NCI-H1436 treated with DMSO at 0.1 percent for 48 hours (cell line): ENCODE measurements at places on chromosomes 2 and 18.

DNA sequence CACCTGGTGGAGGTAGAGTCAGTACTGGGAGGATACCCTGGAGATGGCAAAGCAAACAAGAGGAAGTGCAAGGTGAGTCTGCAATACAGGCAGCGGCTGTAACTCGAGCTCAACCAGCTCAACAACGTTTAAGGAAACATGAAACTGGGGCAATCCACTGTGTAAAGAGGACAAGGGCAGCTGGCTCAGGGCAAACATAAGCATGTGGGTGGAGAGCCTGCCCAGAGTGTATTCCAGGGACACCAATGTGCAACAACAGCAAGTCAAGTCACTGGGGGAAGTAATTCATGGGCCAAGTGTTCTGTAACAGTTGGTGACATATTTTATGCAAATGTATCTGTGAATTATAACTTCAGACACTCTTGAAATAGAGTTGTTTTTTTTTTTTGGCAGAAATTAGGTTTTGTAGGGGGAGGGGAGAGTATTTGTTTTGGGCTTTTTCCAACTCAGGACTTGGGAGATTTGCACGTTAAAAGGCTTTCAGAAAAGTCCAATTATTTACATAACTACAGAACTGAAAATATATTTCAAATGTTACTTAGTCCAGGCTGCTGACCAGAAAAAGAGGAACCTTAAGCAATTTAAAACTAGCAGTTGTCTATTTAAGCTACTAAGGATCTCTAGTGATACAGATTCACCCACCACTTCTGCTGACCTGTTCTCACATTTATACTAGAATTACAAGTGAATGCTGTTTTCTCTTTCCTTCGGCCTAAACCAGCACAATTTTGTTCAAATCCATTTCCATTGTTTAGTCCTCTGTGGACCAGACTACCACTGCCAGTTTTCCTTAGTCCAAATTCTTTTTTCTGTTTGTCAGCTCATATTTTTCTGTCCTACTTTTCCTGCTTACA, 18.6 kb downstream of the NRXN1 start:
- peak; percentile 97 for DNase-seq

DNA sequence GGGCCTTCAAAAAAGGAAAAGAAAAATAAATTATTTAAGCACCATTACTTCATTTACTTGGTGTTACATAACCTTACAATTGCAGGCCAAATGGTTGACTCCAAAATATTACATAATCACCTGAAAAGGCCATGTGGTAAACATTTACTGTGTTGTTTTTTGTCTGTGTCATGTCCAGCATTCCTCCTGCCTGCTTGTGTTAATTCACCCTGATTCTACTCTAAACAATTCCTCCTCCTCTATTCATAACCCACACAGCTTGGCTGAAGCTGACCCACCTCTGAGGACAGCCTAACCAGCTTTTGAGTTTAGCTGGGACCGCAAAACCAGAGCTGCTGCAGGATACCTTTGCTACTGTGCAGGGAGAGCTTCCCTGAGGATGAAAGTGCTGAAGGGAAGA, 35.4 kb downstream of the TMX3 start:
- DNase-seq, result no peak

DNA sequence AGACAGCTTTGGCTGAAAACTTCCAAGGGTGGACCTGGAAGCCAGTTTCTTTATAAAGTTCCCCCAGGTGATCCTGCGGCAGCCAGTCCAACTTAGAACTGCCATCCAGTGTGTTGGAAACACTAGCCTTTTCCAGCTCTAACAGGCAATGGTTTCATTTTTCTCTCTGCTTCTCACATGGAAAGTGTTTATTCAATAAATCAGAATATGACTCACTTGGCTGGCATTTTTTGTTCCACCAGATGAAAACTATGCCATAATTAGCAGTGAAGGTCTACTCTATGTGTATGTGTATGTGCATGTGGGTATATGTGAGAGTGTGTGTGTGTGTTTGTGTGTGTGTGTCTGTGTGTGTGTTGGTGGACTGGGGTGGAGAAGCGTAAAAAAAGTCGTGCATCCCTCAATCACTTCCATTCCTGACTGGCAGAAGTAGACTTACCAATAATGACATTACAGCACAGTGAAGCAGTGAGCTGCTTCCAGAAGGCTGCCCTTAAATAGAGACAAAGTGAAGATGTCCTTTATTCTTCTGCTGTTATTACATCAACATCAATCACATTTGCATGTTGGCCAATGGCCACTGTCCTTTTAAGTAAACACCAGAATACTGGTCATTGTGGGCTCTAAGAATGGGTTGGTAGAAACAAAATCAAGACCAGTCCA, 90.9 kb upstream of the SETBP1 start:
- no peak for DNase-seq

GRCh38 chr2:111896576-111896975, 1.8 kb upstream of the MERTK start:
- no peak for DNase-seq

GRCh38 chr18:36813824-36814223, 15.0 kb downstream of the TPGS2 start:
- DNase-seq, result no peak

GRCh38 chr2:147934881-147935620, 85.5 kb downstream of the ORC4 start:
- DNase-seq, result no peak

DNA sequence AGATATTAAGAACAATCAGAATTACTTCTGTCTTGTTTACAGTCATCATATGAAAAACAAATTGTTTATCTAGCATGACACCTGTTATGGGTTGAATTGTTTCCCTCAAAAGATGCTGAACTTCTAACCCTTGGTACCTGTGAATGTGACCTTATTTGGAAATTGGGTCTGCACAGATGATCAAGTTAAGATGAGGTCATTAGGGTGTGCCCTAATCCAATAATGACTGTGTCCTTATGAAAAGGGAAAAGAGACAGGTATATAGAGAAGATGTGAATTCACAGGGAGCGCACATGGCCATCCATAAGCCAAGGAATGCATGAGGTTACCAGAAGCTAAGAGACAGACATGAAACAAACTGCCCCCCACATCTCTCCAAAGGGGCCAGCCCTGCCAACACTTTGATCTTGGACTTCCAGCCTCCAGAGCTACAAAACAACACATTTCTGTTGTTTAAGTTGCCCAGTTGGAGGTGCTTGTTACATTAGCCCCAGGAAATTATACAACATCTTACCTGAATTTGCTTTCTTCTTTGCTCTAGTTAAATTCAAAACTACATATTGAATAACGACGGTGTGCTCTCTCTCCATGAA, 2.3 kb upstream of the HPCAL1 start:
- no peak for DNase-seq

DNA sequence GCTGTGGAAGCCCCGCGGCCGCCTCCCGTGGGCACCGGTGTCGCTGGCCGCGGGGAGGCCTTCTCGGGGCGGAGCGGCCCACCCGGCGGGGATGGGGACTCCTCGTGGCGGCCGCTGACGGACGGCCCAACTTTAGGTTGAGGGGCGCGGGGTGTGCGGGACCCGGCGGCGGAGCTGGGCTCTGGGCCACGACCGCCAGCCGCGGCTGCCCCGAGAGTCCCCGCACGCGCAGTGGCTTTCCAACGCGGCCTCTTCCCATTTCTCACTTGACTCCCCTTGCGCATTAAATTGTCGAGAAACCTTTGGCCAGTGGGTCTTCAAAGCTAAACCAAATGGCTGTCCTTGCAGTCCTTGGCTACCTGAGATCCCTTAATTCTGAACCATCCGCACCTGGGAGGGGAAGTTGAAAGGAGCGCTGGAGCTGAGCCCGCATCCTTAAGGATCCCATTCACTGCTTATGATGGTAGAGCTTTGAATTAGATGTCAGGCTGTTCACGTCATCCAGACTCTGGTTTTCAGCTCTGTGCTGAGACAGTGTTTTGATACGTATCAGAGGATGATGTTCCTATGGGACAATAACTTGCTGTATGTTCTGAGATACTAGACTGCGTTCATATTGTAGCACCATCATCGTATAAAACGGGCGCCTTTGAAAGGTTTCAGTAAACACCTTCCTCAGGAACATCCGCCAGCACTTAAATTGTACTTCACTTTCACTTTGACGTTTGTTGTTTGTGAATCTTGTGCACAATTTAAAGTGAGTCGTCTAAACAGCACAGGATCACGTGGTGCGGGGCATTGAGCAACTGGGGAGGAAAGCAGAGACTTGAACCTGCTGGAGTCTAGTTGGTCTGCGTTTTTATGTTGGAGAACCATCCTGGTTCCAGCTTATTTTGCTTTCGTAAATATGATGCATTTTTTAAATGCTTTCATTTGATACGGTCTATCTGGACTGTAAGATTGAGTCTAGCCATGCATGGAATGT, 874 bp downstream of the CLIP4 start:
- DNase-seq, result no peak

GRCh38 chr2:55418512-55419232, 984 bp downstream of the CCDC88A start:
- no peak for DNase-seq

- no peak for DNase-seq
Observed at GRCh38 chr2:37893327-37893726, 31.8 kb upstream of the RMDN2 start.

DNA sequence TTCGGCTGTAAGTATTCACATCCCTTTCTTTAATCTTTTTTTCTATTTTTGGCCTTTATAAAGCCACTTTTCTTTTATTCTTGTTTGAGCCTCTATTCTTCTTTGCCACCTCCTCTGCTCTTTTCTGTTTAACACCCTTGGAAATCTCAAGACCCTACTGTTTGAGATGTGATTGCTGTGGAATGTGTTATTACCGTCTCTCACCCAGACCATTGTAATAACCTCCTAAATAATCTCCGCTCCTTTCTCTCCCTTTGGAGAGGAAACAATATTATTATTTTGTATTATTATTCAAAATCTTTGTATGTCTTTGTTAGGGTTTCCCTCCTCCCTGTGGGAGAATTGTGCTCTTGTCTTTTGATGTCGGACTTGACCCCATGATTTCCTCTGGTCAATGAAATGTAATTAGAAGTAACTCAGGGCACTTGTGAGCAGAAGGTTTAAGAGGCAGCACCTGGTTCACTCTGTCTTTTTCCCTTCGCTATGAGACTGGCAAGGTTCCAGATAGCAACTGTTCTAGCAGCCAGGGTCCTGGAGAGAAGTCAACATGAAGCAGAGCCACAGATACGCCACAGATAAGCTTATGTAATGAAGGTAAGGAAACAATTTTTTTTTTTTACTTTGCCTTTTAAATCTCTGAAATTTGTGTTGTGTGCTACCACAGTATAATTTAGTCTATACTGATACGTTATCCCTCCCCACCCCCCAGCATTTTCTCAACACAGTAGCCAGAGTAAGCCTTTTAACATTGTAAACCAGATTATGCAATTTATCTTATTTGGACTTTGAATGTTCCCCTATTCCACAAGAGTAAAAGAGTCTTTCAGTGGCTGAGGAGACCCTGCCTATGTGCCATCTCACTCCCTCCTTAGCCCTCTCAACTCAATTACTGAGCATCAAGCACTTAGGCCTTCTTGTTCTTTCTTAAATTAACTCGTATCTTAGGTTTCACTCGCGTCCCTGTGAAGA, 601.2 kb upstream of the ZNF804A start:
- no peak for DNase-seq

GRCh38 chr2:40384714-40385113, 67.2 kb downstream of the SLC8A1 start:
- no peak for DNase-seq

GRCh38 chr2:42321452-42322064, 39.5 kb downstream of the COX7A2L start:
- no peak for DNase-seq

- no peak for DNase-seq
Observed at GRCh38 chr2:175350105-175350504, 168.6 kb upstream of the ATP5MC3 start.

GRCh38 chr2:142796588-142796987, 80.9 kb upstream of the KYNU start:
- no peak for DNase-seq

- DNase-seq, result no peak
Observed at GRCh38 chr2:45891719-45892424, 240.4 kb downstream of the PRKCE start.

GRCh38 chr2:234879671-234880455, 72.0 kb upstream of the SH3BP4 start:
- no peak for DNase-seq

DNA sequence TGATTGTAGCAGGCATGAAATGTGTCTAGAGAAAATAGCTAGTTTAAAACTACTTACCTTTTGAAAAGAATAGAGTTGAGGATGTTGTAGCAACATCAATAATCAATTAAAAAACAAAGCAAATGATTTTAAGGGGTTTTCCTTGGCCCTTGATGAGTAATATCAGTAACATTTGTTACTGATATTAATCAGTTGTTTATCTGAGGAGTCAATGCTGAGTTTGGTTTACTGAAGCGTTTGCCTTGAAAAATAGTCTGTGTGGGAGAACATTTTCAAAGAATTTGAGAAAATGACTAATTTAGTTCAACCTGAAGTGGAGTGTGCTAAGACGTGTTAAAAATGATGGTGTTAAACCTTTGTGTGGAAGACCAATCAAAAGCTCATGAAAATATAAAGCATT, 9.3 kb downstream of the PTH2R start:
- no peak for DNase-seq

DNA sequence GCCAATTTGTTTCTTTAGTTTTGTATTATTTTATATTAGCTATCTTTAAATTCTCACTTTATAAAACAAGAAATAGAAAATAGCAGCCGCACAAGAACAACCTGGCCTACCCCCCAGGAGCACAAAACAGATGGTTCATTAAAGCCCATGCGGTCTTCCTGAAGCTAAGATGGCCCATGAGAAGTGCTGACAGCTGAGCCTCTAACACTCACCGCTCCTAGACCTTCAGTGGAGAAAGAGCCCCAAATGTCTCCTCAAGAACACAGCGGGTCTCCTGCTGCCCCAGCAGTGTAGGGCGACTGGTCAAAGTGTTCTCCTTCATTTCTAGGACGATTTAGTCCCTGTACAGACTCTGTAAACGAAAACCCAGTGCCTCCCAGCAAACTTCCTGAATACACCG, 45.1 kb downstream of the LPIN2 start:
- DNase-seq, result no peak
